ENCODE measurements at places on chromosomes 11 and 22. TPM values are rescaled to one million over a fixed set of nuclear protein-coding genes. Genes with fewer than 3 reads are reported as not detected.

The CECR2 gene
- 1.1 TPM for total RNA-seq

The ACTN3 gene
- not detected for total RNA-seq

The CTSF gene
- 121 TPM for total RNA-seq

The RPS13 gene
- total RNA-seq: 1,726 TPM

The OR2AG2 gene
- total RNA-seq: not detected

The FIBIN gene
- 32.1 TPM for total RNA-seq

- H3K27ac ChIP-seq: no peak overlapping the region
- no peaks in the 10 kb centered on the region for H3K4me1 ChIP-seq
- no peak overlapping the region for H3K4me3 ChIP-seq
These were observed 74.9 kb upstream of the KCNA4 start for GRCh38 chr11:30091737-30092136.

DNA sequence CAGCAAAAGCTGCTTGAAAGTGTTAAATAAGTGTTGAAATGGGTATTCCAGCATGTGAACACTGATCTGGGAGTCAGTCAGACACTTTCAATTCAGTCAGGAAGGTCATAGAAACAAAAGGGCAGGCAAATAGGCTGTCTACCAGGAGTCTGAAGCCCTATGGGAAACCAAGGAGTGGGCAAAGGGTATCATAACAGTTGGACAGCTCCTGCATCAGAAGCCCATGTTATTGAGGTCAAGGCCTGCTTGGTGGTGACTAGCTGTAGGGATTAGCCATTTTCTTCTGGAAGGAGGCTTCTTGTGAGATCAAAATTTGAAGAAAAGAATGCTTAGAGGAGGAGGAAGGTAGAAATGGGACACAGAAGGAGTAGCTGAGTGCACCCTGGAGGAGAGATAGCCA, 97.3 kb downstream of the STIM1 start:
- no peaks in the 10 kb centered on the region for H3K36me3 ChIP-seq
- H3K4me1 ChIP-seq: peaks cover 33% of the 10 kb centered on the region
- no peak overlapping the region for H3K27ac ChIP-seq
- no peak for DNase-seq
- H3K27me3 ChIP-seq: no peaks in the 10 kb centered on the region

DNA sequence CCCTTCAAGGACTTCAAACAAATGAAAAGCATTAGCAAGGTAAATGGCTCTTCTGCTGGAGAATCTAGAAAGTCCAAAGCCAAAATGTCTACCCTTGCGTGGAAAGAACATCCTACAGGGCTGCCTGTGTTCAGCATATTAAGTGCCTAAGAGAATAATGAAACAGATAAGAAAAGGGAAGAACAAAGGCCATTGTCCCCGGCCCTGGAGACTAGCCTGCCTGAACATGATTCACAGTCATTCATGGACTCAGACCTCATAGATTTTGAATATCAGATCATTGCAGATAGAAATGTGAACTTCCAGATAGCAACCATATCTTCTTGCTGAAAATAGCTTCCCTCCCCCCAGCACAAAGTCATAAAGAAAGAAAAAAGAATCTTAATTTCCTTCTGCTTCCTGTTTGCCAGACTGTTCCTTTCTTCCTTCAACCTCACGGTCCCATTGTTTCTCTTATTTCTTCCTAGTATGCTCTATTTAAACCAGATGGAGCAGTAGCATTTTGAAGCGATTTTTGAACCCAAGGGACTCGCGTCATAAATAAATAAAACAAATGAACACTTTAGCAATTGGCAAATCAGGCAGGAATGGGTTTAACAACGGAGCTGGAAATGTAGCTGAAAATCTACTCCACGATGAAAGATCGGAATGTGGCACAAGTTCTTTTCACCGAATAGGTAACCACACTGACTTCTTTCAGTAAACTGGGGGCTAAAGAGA, 408.2 kb upstream of the CCDC90B start:
- no peak overlapping the region for H3K27ac ChIP-seq
- H3K4me3 ChIP-seq: no peak overlapping the region
- no peak for DNase-seq
- no peaks in the 10 kb centered on the region for H3K4me1 ChIP-seq
- H3K27me3 ChIP-seq: no peaks in the 10 kb centered on the region

DNA sequence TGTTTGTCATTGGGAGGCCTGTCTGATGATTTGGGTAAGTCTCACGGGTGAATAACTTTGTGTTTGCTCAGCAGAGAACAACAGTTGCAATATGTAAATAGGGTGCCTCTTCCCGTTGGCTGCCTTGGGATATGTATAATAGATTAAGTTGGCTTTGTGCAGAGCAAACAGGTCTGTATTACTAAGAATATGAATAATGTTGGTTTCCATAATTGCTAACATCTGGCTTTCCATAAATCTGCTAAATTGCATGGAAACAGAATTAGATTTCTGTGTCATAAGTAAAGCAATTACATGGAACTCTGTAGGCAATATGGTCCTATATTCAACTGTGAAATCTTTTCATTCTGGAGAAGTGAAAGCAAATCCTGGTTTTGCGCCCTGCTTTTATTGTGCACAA, 636.0 kb upstream of the ANO5 start:
- H3K4me1 ChIP-seq: no peaks in the 10 kb centered on the region
- no peaks in the 10 kb centered on the region for H3K36me3 ChIP-seq
- H3K4me3 ChIP-seq: no peak overlapping the region

DNA sequence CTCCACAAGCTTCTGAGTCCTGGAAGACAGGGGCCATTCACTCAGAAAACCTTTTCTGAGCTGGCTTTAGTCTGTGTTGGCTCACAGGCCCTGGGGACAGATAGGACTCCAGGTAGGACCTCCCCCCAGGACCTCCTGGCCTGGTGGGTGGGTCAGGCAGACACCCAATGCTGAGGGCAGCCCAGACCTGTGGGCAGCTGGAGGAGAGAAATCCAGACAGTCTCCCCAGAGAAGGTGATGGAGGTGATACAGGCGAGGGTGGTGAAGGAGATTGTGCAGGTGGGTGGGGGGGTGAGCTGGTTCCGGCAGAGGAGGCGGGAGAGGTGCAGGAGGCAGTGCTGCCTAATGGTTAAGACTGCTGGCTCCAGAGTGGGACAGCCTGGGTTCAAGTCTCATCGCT, 15.6 kb downstream of the LRRC32 start:
- no peak overlapping the region for H3K4me3 ChIP-seq
- peaks cover 34% of the 10 kb centered on the region for H3K4me1 ChIP-seq
- H3K36me3 ChIP-seq: no peaks in the 10 kb centered on the region
- DNase-seq: peak; percentile 53

DNA sequence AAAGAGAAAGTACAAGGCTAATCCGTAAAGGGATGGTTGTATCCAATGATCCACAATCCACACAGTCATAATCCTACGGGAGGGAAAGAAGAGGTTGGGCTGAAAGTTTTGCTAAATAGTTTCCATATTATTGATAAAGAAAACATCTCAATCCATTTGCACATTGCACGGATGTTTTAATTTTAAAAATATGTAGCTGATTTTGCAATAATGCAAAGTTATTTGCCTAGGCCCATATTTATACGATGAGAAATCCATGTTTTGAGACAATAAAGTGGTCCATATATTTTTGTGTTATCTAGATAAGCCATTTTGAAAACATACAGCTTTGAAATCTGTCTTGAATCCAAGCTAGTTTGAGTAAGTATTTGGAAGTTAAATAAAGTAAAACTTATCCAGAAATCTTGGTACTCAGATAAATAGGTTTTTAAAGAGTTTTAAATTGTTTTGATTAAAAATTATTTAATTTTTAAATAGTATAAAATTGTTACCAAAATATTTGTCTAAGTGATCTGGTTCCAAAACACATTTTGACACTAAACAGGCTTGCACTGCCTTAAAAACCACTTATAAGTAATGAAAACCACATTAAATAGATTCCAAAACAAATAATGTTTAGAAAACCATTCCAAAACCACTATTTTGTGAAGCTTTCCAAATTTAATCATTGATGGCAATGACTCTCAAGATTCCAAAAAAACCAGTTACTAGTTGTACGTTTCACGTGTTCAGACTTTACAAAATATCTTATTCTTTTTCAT, 38.2 kb upstream of the PAMR1 start:
- H3K27ac ChIP-seq: no peak overlapping the region
- no peaks in the 10 kb centered on the region for H3K27me3 ChIP-seq
- DNase-seq: no peak

- DNase-seq: peak; percentile 84
- H3K36me3 ChIP-seq: no peaks in the 10 kb centered on the region
- no peaks in the 10 kb centered on the region for H3K27me3 ChIP-seq
- H3K4me3 ChIP-seq: no peak overlapping the region
- H3K27ac ChIP-seq: no peak overlapping the region
These were observed 132.8 kb upstream of the PITPNB start for GRCh38 chr22:28051787-28052356.

DNA sequence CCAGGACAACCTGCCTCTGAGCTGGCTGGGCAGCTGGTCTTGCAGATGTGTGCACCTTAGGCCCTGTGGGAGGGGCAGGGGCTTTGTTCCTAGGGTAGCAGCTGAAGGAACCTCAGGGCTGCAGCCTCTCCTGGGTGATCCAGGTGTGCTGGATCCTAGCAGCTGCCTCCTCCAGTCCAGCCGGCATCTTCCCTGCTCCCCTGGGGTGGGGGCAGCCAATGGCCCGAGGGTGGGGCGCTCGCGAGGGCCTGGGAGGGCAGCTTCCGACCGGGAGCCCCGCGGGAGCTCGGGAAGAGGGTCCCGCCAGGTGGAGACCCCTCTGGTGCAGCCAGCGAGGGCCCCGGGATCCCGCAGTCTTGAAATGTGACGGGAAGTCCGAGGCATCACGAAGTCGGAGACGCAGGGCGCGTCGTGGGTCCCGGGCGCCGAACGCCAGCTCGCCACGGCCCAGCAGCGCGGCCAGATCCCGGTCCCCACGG, 1.7 kb downstream of the IFITM1 start:
- H3K4me1 ChIP-seq: peaks cover 14% of the 10 kb centered on the region
- peak; percentile 67 for DNase-seq
- H3K27ac ChIP-seq: peak overlapping the region; percentile 73
- peaks cover 19% of the 10 kb centered on the region for H3K27me3 ChIP-seq
- peak overlapping the region; percentile 48 for H3K4me3 ChIP-seq

DNA sequence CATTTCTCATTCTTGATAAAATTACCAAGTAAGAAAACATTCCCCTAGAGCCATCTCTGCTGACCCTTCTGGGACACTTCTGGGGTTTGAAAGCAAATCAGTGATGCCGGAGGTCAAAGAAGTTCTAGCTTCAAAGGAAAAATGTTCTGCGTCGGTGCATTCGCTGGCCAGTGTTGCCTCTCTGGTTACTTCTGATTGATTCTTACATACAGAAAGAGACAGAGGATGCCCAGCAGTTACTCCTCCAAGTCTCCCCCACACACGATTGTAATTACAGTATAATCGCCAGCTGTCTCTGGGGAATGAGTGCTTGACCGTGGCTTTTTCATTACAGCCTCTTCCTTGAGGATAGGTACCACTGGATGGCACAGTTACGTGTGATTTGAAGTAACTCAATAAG, 150.9 kb downstream of the SNX19 start:
- no peak overlapping the region for H3K27ac ChIP-seq
- H3K36me3 ChIP-seq: no peaks in the 10 kb centered on the region
- no peaks in the 10 kb centered on the region for H3K27me3 ChIP-seq
- no peak overlapping the region for H3K4me3 ChIP-seq

DNA sequence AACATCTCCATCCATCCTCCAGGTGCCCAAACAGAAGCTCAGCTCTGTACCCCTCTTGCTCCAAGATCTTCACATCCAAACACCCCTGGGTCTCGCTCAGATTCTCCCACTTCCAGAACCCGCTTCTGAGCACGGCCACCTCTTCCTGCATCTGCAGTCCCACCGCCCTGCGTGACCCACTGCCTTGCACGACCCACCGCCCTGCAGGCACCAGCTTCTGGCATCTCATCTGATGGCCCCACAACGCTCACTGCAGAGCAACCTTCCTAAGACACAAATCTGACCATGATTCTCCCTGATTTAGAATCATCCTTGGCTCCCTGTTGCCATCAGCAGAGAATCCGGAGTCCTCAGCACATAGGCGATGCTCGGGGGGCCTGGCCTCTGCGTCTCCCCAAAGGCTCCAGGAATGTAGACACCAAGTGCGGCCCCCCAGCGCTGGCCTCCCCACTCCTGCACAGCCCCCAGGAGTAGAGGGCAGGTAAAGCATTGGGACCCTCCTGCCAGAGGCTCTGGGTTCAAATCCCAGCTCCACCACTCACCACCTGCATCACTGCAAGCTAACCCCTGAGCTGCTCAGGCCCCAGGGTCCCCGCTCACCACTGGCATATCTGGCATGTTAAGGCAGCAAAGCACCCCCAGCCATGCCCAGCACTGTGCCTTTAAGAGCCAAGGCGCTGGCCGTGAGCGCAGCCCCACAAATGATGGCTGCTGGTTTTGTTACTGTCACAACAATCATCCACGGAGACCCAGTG, 459.3 kb downstream of the BRD1 start:
- no peak overlapping the region for H3K27ac ChIP-seq
- no peaks in the 10 kb centered on the region for H3K36me3 ChIP-seq
- DNase-seq: peak; percentile 52
- peaks cover 15% of the 10 kb centered on the region for H3K27me3 ChIP-seq
- no peaks in the 10 kb centered on the region for H3K4me1 ChIP-seq

DNA sequence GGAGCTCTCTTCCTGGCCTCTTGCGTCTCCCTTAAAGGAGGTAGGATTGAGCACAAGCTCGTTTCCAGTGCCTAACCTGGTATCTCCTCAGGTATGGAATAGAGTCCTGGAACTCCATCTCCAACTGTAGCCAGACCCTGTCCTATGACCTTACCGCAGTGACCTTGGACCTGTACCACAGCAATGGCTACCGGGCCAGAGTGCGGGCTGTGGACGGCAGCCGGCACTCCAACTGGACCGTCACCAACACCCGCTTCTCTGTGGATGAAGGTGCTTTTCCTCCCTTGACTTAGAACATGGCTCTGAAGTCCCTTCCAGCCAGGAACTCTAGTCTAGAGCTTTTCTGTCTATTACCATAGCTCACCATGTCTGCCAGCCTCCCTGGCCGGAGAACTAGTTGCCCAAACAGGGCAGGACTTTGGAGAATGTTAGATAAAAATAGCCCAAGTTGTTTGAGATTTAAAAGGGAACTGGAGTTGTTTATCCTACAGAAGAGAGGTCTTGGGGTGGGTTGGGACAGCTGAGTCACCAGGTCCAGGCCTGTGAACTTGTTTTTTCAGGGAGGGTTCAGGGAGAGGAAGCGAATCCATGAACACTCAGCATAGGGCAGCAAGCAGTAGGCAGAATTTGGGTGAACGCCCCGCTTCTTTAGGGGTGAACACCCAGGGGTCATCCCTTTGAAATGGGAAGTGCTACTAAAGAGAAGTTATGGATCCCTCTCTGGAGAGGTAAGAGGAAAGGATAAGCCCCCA, 3.3 kb downstream of the IL10RA start:
- H3K4me3 ChIP-seq: peak overlapping the region; percentile 55
- H3K4me1 ChIP-seq: peaks cover 12% of the 10 kb centered on the region
- no peaks in the 10 kb centered on the region for H3K27me3 ChIP-seq

DNA sequence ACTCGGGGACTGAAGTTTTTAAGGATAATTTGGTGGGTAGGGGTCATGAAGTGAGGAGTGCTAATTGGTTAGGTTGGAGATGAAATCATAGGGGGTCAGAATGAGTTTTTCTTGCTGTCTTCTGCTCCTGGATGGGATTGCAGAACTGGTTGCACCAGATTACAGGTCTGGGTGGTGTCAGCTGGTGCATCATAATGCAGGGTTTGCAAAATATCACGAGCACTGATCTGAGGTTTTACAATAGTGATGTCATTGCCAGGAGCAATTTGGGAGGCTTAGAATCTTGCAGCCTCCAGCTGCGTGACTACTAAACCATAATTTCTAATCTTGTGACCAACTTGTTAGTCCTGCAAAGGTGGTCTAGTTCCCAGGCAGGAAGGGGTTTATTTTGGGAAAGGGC, 46.4 kb upstream of the CALCB start:
- no peak overlapping the region for H3K4me3 ChIP-seq
- no peaks in the 10 kb centered on the region for H3K36me3 ChIP-seq
- DNase-seq: no peak
- H3K27me3 ChIP-seq: no peaks in the 10 kb centered on the region
